ENCODE measurements at places on chromosomes 4 and X.

- DNase-seq: peak; percentile 0
These were observed 367.2 kb downstream of the BMPR1B start for GRCh38 chr4:95124906-95125504.

DNA sequence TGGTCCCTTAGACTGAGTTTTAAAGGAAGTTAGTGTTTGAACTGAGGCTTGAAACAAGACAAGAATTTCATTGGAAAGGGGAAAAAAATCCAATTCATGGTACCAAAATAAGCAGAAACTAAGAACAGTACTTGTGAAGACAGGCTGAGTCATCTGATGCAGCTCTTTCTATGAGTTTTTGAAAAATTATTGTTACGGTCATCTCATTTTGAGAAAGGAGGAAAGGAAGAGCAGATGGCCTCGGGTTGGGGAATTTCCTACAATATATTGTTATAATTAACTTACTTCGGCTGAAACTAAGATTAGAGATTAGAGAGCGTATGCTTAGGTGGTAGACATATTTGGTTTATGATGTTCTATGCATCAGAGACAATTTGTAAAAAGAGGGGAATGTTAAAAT is 2164.8 kb upstream of the AGA start:
- DNase-seq: no peak

DNA sequence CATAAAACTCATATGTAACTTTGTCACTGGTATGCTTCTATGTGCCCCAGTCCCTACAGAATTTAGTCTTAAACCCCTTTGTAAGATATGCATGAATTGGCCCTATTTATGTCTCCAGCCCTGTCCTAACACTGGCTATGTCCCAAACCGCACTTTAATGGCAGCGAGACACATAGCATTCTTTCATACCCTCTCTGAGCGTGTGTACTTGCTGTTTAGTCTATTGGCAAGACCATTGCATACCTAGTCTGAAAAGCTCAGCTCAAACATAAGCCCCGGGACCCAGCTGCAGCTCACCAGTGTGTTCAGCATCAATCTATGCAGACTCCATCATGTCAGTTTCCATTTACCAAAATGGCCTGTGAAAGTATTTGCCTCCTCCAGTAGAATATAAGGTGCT is 1018.4 kb upstream of the TENM3 start:
- no peak for DNase-seq

GRCh38 chrX:10062352-10062751 is 94.4 kb upstream of the CLCN4 start:
- no peak for DNase-seq

DNA sequence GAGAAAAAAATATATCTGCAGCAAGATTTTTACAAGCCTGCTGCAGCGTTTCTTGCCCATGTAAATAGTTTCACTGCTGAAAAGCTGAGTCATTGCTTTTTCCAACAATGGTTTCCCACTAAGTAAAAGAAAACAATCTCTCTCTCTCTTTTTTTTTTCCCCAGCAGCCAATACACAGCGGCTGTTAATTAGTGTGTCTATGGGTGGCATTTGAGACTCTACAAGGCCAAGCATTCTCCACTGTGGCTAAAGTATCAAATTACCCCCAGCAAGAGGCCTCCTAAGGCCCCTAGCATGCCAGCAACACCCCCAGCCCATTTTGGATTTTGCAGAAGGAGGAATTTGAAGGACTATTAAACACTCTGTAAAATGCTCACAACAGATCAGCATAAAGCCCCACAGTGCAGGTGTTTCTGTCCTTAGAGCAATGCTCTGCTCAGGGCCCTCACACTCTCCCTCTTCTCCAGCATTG is 837.4 kb downstream of the TRIML1 start:
- no peak for DNase-seq

DNA sequence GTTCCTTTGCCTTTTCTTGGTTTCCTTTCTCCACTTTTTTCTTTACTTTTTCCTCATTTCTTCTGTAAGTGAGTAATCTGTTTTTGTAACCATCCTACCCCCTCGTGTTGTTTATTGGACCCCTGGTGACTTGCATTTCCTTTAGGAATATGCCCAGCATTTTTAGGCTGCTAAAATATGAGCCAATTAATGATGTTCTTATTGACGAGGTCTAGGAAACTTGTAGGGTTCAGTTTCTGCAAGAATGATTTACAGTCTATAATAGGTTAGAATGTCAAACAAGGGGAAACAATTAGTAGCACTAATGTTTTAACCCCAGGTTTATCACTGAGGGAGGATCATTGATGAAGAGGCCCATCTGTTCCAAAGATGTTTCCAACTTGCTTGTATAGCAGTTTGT is 79.0 kb downstream of the CPE start:
- no peak for DNase-seq

- DNase-seq: no peak
These were observed 94.6 kb upstream of the FTHL17 start for GRCh38 chrX:31166416-31166815.

GRCh38 chr4:4849524-4850193 is 9.8 kb upstream of the MSX1 start:
- no peak for DNase-seq

- no peak for DNase-seq
These were observed 24.4 kb upstream of the PDE5A start for GRCh38 chr4:119652998-119653397.

DNA sequence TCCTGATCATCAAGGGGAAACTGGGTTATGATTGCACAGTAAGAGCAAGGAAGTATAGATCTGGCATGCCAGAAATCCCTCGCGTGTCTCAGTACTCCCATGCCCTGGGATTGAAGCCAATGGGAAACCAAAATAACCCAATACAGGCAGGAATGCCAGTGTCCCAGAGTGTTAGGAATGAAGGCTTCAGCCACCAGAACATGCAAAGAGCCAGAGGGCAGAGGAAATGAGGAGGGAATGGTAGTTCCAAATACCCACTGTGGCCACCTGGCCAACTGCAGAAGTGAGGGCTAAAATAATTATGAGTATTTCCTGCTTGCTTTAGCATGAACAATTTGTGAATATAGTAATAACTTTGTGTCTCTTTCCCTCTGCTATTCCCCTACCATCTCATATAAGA is 12.2 kb downstream of the MTNR1A start:
- DNase-seq: no peak

DNA sequence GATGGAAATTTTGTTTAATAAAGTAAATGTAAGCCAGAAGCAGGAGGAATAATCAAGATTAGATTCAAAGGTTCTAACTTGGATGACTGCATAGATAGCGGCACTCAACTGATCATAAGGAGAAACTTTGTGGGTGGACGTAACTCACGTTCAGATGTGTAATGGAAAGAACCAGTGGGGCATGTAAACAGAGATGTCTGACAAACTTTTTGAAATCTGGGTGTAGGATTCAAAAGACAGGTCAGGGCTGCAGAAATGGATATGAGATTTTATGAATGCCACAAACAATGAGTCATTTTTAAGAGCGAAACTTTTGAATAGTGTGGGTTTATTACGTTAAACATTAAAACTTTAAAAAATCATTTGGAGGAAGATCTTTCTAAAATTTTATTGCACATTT is 375.6 kb downstream of the GBA3 start:
- DNase-seq: no peak

GRCh38 chr4:2646396-2647149 is 109.6 kb downstream of the TNIP2 start:
- no peak for DNase-seq

DNA sequence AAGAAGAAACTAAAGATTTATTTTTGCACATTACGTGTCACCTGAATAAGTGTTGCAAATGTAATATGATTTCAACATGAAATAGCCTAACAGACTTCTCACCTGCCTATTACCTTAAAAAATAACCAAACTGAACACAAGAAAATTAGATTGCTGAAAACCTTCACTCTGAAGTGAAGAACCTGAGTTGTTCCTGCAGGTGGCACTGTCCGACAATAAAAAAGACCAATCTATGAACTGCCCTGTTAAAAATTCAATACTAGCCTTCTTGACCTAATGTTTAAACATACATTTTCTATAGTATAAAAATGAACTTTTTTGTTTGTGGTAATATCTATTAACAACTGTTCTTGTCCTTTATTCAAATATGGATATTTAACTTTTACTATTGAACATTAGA is 69.2 kb upstream of the PNPLA4 start:
- no peak for DNase-seq

- DNase-seq: no peak
These were observed 79.8 kb downstream of the CLCN5 start for GRCh38 chrX:50002067-50002714.

DNA sequence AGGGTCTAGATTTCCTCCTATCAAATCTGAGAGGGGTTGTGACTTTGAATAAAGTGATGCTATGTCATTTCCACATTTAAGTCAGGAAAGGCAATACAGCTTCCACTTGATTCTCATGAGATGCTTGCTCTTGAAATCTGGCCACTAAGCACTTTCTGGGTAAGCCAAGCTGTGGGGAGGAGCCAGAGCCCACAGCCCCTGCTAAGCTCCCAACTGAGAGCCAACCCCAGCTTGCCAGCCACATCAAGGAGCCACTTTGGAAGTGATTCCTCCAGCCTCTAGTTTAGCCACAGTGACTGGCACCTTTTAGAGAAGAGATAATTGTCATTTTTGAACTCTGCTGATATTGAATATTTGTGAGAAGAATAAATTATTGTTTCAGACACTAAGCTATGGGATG is 1441.5 kb upstream of the IGFBP7 start:
- no peak for DNase-seq

GRCh38 chrX:40651620-40652223 is 4.4 kb upstream of the CXorf38 start:
- DNase-seq: peak; percentile 22

GRCh38 chr4:139454111-139455045 is at the start of gene RAB33B:
Gene RAB33B, plus strand, starts transcription at chr4:139454121. Its CDS starts 75 bp downstream, at chr4:139454196.
- DNase-seq: no peak

DNA sequence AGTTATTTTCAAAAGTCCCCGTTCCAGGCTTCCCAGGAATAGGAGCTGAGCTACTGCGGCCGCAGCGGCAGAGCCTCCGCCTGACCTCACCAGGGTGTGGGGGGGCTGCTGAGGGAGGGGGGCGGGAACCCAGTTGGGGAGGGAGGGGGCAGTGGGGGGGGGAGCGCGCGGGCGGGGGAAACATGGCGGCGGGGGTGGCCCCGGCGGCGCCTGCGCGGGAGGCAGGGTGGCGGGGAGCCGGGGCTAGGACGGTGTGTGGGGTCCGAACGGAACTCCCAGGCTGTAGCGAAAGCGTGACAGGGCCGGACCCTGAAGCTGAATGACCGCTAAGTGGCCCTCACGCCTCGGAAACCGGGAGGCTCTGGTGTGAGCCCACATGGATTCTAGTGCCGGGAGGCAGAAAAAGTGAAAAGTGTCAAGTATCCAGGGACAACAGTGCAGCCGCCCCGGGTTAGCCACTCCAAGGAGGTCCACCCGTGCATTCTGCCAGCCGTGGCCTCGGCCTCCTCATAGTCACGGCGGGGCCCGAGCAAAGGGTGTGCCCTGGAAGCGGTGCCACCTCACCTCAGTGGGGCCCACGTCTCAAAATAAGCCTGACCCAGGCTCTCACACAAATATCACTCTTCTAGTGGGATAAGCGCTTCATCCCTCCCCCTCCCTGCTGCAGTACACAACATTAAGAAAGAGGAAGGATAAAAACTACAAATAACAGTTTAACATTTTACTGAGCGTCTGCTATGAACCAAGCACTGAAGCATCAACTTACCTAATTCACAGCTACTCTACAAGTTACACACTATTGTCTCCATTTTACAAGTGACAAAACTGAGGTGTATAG is at the start of gene KLHL13:
KLHL13 (minus strand) TSS at position 98 of the 838 bp plus-strand sequence. CDS start 88,337 bp downstream, outside the sequence.
- DNase-seq: peak; percentile 19

DNA sequence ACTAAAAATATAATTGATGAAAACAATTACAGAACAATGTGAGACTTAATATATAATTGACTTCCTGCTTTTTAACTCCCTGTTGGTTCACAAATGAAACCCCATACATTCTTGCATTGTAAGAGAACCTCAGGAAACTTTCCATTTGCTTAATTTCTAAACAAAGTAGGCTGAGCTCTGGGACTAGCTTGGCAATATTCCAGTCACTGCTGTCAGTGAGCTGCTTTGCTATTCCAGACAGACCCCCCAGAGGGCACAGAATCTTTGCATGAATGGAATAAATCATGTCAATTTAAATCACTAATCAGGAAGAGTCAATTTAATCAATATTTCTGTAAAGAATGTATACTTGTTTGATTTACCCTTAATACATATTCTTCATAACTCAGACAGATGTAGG is 110.6 kb downstream of the NEXMIF start:
- DNase-seq: no peak

- DNase-seq: no peak
These were observed 833.9 kb upstream of the PRKX start for GRCh38 chrX:4547213-4547836.

GRCh38 chr4:88398381-88398780 is 19.7 kb downstream of the HERC6 start:
- no peak for DNase-seq

DNA sequence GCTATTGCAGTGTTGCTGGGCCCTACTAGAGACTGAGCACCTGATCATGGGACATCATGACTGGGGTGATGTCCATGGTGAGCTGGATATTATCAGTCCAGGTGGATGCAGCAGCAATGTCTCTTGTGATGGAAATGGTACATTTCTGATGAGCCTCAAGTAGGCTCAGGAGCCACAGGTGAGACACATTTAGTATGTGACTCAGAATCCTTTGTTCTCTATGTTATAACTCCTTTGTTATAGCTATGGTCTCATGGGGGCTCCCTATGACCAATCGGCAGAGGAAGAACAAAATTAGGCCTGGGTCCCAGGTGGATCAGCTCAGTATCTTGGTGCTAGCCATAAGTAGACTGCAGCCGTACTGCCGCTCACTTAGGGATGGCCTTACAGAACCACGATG is 107.9 kb upstream of the FAT1 start:
- DNase-seq: no peak

DNA sequence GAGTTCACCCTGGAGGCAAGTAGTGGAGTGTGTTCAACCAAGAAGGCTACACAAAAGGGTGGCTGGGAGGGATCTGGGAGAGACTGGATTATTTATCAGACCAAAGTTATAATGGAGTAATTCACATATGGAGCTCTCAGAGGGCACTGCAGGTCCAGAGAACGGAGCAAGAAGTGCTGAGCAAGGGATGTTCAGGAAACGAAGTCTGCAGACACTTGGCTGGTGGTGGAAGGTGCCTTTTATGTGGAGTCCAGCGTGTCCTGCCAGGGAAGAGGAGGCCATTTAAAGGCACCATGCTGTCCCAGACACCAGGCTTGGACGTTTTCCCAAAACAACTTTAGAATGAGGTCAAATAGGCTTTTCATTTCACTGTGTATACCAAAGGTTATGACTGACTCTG is 130.1 kb downstream of the CEP135 start:
- no peak for DNase-seq

DNA sequence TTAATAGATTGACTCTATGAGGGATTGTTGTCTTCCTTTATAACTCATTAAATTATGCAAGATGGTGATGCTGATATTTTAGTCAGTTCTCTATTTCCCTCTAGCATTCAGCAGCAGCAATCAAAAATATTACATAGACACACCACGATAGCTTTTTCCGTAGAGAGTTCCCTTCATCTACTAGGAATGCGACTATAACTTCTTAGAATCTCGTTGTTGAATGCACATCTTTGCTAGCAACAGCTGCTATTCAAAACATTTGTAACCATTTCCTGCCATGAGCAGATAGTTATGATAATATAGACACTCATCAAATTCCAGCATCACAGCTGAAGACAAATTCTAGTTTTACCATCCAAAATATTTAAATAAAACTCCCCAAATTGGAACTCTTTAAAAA is 147.4 kb upstream of the FGF13 start:
- no peak for DNase-seq
